ENCODE measurements at places on chromosomes 3 and 15. TPM values are rescaled to one million over a fixed set of nuclear protein-coding genes. Genes with fewer than 3 reads are reported as not detected.

Gene ROBO2
- total RNA-seq: not detected

Gene AHSG
- total RNA-seq: not detected

Gene CASR
- total RNA-seq: 0.17 TPM

Gene RAMAC
- total RNA-seq: 16.0 TPM

Gene SKOR1
- total RNA-seq: 0.31 TPM

- peak overlapping the region; percentile 89 for H3K4me3 ChIP-seq
- peak; percentile 17 for DNase-seq
- H3K27ac ChIP-seq: peak overlapping the region; percentile 99
- peaks cover 4% of the 10 kb centered on the region for H3K36me3 ChIP-seq
Observed at GRCh38 chr15:101651554-101652097, 555 bp downstream of the TM2D3 start.

DNA sequence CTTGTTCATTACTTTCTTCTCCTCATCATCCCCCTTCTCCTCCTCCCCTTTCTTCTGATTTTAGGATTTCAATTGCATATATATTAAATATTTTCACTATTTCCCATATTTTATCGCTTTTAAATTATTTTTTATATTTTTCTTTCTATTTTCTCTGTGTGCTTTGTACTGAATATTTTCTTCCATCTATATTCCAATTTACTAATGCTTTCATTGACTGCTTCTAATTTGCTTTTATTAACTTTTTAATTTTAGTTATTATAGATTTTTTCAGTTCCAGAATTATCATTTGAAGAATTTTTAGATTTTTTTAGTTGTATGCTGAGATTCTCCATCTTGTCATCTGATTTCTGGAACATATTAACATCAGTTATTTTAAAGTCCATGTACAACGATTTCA lies 83.2 kb upstream of the ST3GAL6 start:
- DNase-seq: no peak
- no peak overlapping the region for H3K27ac ChIP-seq
- H3K4me3 ChIP-seq: no peak overlapping the region
- no peaks in the 10 kb centered on the region for H3K27me3 ChIP-seq

DNA sequence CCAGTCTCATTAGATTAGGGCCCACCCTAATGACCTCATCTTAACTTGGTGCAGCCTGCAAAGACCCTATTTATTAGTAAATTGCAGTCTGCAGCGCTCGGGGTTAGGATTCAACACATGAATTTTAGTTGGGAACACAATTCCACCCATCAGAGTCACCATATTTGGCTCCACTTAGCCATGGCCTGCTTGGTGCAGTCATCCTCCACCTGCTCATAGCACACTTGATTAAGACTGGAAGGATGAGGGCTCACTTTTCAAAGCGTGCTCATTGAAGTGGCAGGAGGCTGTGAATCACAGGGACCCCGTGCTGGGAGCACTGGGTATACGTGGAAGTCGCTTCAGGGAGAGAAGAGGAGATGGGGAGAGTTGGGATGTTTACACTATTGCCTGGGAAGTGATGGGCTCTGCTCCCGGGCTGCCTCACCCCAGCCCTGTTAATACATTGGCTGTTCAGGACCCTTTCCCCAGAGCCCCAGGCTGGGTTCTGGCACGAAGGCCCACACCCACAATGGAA lies 68.2 kb downstream of the ASB7 start:
- H3K4me3 ChIP-seq: no peak overlapping the region
- H3K27ac ChIP-seq: no peak overlapping the region
- no peaks in the 10 kb centered on the region for H3K36me3 ChIP-seq
- peaks cover 4% of the 10 kb centered on the region for H3K4me1 ChIP-seq

GRCh38 chr3:48123346-48123745 lies 64.9 kb downstream of the CDC25A start:
- H3K4me3 ChIP-seq: no peak overlapping the region
- no peaks in the 10 kb centered on the region for H3K27me3 ChIP-seq
- DNase-seq: no peak
- H3K27ac ChIP-seq: peak overlapping the region; percentile 65
- H3K36me3 ChIP-seq: no peaks in the 10 kb centered on the region

DNA sequence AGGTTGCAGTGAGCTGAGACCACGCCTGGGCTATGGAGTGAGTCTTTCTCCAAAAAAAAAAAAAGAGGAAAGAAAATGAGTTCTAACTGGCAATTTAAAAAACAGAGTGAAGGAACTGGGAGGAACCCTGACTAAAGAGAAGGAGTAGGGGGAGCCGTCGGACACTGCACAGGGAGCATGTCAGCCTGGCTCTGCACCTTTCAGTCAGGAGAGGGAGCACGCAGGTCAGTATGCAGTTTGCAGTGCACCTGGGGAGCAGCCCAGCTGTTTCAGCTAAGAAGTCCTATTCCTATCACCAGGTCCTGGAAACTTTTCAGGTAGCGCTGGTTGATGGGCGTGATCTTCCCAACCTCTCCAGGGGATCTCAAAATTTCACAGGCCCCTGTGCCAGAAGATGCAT lies 14.9 kb upstream of the ZXDC start:
- H3K36me3 ChIP-seq: no peaks in the 10 kb centered on the region
- peaks cover 14% of the 10 kb centered on the region for H3K4me1 ChIP-seq
- no peak overlapping the region for H3K4me3 ChIP-seq
- H3K27ac ChIP-seq: no peak overlapping the region

- no peak overlapping the region for H3K27ac ChIP-seq
- H3K36me3 ChIP-seq: no peaks in the 10 kb centered on the region
- H3K4me3 ChIP-seq: no peak overlapping the region
- no peak for DNase-seq
Observed at GRCh38 chr3:13113346-13114330, 40.4 kb upstream of the IQSEC1 start.

GRCh38 chr3:60343831-60344230 lies 907.4 kb downstream of the FHIT start:
- H3K4me3 ChIP-seq: no peak overlapping the region
- no peaks in the 10 kb centered on the region for H3K27me3 ChIP-seq
- no peaks in the 10 kb centered on the region for H3K4me1 ChIP-seq
- no peak overlapping the region for H3K27ac ChIP-seq
- no peaks in the 10 kb centered on the region for H3K36me3 ChIP-seq
- no peak for DNase-seq
